ENCODE measurements at places on chromosomes 12 and 14.

- DNase-seq = no peak
These were observed 1.9 kb downstream of the FAM186A start for GRCh38 chr12:50394469-50395029.

DNA sequence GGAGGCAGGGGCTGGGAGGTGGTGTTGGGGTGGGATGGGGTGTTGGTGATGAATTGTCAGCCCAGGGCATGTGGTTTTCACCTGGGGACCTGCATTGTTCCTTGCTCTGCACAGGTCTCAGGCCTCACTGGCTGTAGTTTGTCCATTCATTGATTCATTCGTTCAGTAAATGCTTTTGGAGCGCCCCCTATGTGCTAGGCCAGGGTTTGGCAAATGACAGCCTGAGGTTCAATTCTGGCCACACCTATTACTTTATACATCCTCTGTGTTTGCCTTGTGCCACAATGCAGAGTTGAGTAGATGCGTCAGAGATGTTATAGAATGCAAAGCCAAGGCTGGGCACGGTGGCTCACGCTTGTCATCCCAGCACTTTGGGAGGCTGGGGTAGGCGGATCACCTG, 4.7 kb downstream of the ADCK1 start:
- no peak for DNase-seq

GRCh38 chr12:57890191-57891115, 43.9 kb upstream of the CTDSP2 start:
- DNase-seq = peak; percentile 11

GRCh38 chr12:114604606-114605005, 79.4 kb downstream of the TBX3 start:
- DNase-seq = no peak

GRCh38 chr12:96571101-96571862, 81.9 kb downstream of the CFAP54 start:
- DNase-seq = no peak

- no peak for DNase-seq
These were observed 1.4 kb downstream of the AKT1 start for GRCh38 chr14:104794099-104794498.

DNA sequence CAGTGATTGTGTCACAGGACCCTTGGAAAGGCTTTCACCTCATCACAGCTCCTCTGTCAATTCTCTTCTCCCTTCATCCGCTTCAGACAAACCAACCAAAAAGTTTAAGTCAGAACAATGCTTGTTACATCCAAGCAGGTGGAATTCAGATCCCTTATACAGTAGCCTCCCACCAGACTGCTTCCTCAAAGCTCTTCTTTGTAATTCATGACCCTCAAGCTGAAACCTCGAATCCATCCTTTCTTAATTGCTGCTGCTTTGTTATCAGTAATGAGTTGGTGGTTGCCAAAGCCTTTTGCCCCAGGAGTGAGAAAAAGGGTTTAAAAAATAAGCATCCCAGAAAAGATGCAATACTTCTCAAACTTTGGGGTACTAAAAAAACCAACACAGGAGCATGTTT, 9.5 kb downstream of the BEST3 start:
- no peak for DNase-seq

DNA sequence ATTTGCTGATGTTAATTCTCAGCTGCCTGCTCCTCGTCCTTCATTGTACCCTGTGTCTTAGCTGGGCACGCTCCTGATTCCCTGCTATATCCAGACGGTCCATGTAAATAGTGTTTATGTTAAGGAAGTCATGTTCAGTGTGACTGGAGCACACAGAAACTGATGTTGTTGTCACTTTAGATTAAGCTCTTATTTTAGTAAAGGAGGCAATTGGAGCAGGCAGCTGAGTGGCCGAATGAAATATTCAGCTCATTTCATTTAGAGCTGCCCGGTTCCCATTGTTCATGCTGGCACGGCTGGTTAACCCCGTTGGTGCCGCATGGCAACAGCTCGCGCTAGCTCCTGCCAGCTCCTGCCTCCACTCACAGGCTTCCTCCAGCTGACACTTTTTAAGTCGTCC, 446.8 kb upstream of the SOX5 start:
- no peak for DNase-seq

- no peak for DNase-seq
These were observed 34.5 kb downstream of the HMGA2 start for GRCh38 chr12:65858831-65859230.

DNA sequence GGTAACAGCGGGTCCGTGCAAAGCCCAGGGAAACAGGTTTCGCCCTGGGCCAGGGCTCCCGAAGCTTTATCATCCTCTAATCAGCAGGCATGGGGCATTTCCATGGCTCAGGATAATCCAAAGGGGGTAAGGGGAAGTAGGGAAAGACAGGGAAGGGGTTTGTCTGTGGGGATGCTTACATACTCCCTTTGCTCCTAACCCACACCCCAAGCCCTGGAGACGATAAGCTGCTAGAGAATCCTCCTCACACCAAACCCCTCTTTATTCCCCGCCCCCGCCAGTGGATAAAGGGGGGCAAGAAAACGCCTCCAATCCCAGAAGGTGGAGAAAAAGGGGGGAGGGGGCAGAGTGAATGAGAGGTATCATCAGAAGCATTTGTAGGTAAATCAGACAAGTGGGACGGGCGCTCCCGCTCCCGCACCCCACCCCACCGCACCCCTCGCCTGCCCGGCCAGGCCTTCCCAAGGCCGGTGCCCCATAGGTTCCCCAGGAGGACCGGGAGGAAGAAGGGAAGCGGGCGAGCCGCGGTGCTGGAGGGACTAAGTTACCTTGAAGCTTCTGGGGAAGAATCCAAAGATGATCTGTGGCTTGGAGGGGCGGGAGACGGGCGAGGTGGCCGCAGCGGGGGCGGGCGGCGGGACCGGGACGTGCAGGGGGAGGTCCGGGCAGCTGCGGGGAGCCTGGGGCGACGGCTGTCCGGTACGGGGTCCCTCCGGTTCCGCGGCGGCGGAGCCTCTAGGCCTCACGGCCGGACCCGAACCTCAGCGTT, 762 bp downstream of the PPP2R5E start:
- DNase-seq = no peak

- DNase-seq = no peak
These were observed 204.3 kb downstream of the ESR2 start for GRCh38 chr14:64089920-64090319.

GRCh38 chr12:132375747-132376463, 46.5 kb upstream of the GALNT9 start:
- DNase-seq = no peak

DNA sequence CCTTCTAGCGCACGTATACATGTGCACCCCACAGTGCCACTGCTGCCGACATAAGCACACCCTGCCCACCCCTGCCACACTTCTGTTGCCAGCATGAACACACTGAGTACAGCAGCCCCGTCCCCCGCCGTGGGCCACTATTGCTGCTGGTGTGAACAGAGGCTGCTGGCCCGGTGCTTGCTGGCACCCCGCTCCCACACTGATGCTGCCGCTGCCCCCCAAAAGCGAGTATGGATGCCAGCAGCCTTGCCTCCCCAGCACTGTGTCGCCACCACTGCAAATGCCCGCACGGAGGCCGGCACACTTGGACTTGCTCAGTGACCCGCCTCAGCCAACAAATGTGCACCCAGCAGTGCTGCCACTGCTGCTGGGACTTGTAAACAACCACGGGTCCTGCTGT, 872.4 kb upstream of the ATXN7L3B start:
- DNase-seq = no peak

DNA sequence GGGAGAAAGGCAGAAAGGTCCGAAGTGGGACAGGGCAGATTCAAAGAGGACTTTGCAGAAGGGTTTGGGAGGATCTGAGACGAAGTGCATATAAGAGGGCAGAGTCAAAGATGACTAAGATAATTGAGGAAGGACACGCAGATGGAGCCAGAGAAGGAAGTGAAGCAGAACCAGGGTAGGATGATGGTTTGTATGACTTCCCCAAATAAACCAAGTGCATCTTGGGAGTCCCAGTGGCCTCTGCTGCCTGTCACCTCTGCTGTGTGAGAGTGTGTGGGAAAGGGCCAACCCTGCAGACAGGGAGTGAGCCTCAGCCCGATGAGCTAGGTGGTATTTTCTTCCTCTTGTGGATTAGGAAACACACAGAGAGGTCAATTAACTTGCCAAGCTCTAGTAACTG, 36.8 kb downstream of the FLVCR2 start:
- DNase-seq = no peak

All from DMS153 (cell line).